M059J (cell line): ENCODE measurements at places on chromosomes 16 and 17. TPM values are rescaled to one million over a fixed set of nuclear protein-coding genes. Genes with fewer than 3 reads are reported as not detected.

KIF18B gene
- total RNA-seq, result 4.9 and 10.6 TPM in 2 replicates

GAS2L2 gene
- total RNA-seq, result not detected in 2 replicates

KLHL10 gene
- total RNA-seq, result not detected in 2 replicates

RNF222 gene
- total RNA-seq, result 0.10 TPM in 1 of 2 replicates, not detected in the other

DNAH2 gene
- total RNA-seq, result 0.02 TPM in 1 of 2 replicates, not detected in the other

CRHR1 gene
- total RNA-seq, result not detected in 2 replicates

PRDM7 gene
- total RNA-seq, result not detected in 2 replicates

OR3A2 gene
- total RNA-seq, result not detected in 2 replicates

SLC12A3 gene
- total RNA-seq, result not detected in 2 replicates

ACSM3 gene
- total RNA-seq, result 0.81 and 2.5 TPM in 2 replicates

GALK1 gene
- total RNA-seq, result 20.4 and 31.6 TPM in 2 replicates

IL17C gene
- not detected in 2 replicates for total RNA-seq

RND2 gene
- total RNA-seq, result 0.20 and 0.22 TPM in 2 replicates
